ENCODE measurements at places on chromosomes 16 and 17.
A peak's percentile ranks its signal among the peaks of the same experiment; 100 is the strongest.

DNA sequence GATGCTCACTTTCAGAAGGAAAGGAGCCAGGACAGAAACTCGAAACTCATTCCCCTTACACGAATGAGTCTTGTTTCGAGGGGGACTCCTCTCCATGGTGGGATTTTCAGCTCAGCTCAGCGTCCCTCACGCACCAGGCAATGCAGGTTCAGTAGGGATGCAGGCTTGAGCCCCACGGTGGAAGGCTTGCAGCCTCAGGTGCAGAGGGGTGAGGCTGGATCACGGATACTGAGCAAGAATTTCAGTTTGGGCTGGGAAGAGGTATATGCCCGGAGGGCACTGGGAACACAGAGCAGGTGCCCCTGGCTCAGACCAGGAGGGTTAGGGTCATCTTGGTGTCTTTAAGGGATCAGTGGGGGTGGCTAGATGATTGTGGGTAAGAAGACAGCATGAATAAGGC lies 344.9 kb upstream of the TNRC6C start:
- no peak for DNase-seq

GRCh38 chr17:4152471-4152870 lies 9.5 kb downstream of the CYB5D2 start:
- DNase-seq: no peak

- no peak for DNase-seq
Measured at GRCh38 chr17:50394711-50395110, 2.6 kb downstream of the LRRC59 start.

GRCh38 chr16:27515874-27516353 lies 33.8 kb downstream of the GTF3C1 start:
- DNase-seq: peak; percentile 6

DNA sequence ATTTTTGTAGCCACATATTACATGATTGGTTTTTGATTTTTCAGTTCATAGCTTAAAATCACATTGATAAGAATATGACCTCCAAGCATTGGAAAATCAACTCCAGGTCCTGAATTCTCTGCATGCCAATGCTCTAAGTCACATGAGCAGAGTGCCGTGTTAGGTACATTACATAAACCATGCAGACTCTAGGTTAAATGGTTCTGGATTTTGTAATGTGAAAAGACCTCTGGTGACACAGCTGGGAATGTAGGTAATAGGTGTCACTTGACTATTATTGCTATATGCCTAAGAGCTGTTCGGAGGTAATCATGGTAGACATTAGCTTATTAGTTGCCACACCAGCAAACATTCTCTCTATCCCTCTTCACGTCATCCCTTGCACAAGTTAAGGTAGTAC lies 231.1 kb upstream of the SALL1 start:
- no peak for DNase-seq

DNA sequence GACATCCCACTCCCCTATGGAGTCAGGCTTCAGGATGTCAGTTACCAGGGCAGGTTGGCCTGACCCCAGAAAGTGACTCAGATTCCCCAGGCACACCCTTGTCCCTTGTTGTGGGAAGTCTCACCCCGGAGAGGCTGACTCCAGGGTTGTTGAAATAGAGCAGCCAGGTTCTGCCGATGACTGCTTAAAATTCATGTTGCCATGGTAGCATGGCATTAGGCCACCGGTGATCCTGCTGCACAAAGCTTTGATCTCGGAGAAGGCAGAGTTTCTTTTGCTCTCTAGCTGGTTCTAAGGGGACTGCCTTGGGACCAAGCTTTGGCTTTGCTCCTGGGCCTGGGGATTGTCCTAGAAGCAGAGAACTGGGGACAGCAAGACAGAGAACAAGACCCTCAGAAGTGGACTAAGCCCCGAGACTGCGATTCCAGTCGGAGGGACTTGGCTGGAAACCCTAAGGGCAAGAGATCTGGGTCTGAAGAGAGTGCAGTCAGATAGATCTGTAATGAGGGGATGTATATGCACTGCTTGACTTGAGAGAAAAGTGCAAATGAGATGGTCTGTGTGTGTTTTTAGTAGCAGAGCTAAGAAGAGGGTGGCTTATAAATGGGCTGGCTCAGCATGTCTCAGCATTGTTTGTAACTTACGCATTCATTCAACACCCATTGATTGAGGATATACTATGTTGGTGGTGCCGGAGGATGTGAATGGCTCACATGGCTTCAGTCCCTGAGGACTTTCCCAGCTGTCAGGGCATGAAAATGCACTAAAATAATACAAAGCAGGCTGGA lies 106.9 kb downstream of the RGS9 start:
- no peak for DNase-seq

DNA sequence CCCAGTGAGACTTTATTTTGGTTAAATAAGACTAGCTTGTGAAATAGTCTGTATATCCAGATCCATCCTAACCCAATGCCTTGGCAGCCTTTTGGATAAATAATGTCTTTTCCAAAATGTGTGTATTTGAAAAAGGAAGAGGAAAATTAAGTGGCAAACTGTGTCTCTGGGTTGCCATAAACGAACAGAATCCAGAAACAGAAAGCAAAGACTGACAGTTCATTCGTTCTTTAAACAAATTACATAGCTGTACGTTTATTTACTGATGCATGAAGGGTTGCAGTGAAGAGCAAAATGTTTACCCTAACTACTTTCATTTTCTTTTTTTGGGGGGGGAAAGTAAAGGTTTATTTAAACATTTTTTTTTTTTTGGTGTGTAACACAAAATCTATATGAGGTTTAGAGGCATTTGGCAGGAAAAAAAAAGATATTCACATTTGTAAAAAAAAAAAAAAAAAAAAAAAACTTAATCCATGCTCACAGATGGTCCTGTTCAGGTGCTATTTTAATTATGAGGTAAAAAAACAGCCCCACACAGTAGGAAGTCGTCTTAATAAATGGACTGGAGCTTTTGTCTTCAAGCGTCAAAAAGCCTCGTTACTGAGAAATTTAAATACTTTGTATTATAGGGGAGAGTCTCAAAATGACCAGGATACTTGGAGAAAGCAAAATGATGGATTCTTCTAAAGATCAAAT lies 245.9 kb downstream of the FTO start:
- DNase-seq: no peak

DNA sequence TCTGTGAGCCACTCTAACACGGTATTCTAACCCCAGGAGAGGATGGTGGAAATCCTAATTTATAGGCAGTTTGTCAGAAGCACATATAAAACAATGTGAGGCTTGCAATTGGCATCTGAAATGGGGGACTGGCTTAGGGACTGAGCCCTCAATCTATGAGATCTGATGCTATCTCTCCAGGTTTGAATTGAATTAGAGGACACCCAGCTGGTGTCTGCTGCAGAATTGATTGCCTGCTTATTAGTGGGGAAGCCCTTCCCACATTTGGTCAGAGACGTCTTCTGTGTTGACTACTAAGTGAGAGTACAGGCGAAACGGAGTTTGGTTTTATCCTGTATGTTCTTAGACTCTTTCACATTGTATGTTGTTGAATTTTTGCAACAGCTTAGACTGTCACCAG lies 13.6 kb upstream of the TMIGD1 start:
- DNase-seq: no peak

- no peak for DNase-seq
Measured at GRCh38 chr17:75691371-75691791, 24.2 kb downstream of the SAP30BP start.

DNA sequence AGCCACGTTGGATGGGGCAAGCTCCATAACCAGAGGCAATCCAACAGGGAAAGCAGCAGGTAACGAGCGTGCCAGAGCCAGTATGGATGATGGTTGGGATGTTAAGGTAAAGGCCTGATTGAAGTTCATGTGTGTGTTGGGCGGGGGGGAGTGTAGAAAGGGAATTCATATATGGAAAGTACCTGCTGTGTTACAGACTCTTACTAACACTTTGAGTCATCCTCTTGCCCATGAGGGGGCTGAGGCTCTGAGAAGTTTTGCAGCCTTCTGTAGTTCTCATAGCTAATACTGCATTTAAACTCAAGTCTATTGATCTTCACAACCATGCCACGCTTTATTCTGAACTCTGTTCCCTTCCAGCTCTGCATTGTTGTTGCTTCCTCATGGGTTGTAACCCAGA lies 28.5 kb downstream of the SYCE1L start:
- DNase-seq: no peak

All from effector memory CD8-positive, alpha-beta T cell (primary cell).